ENCODE measurements at places on chromosomes 4 and X.

DNA sequence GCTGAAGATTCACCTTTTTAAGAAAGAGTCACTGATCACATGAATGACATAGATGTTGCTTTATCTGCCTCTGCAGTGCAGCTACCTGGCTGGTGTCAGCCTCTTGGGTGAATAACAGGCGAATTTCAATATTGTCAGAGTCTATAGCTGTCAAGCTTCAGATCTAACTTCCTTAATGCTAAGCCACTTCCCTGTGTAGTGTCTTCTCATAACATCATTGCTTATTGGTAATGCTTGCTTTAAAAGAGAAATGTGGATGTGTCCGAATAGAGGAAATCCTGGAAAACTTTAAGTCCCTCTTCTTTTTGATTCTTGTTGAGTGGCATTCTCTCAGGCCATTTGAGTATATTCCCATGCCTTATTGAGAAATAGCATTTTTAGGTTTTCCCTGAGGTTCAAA lies 7.3 kb upstream of the IGFBP7 start:
- DNase-seq: no peak

GRCh38 chrX:19040373-19040772 lies 56.5 kb upstream of the PHKA2 start:
- DNase-seq: no peak

DNA sequence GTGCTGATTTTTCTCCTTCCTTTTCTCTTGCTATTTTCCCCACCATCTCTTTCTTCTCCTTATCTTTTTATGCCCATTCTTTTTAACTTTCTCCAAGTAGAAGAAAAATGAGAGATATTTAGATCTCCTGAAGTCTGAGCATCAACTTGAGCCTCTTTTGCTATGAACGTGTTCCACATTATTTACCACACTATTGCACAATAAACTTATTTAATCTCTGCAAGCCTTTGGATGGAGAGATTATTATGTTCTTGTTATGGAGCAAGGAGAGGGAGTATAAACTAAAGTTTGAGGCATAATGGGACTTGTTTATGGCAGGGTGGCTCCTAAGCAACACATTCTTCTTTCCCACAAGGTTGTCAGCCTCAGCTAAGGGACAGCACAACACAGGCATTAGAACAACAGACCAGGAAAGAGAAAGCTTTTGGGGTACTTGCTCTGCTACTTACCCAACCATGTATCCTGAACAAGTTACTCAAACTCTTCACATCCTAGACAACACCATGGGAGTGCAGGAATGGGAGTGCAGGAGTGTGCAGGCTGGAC lies 365.5 kb upstream of the BOD1L1 start:
- no peak for DNase-seq

DNA sequence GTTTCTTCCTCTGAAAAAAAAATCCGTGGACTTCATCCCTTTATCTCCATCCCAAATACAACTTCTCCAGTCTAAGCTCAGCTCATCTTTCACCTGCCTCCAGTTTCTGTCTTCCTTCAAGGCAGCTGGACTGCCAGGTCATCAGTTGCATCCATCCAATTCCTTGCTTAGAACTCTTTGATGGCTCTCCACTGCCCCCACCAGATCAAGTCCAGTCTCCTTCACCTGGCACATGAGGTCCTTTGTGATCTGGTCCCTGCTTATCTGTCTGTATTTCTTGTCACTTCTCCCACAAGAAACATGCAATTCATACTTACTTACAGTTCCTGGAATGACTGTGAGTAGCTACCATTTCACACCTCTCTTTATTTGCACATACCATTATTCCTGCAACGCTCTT lies 33.8 kb downstream of the OTUD6A start:
- DNase-seq: no peak

- DNase-seq: no peak
These were observed 125.6 kb downstream of the ARHGAP24 start for GRCh38 chr4:85600501-85600900.

GRCh38 chrX:119288890-119289393 lies 52.9 kb downstream of the PGRMC1 start:
- DNase-seq: no peak

DNA sequence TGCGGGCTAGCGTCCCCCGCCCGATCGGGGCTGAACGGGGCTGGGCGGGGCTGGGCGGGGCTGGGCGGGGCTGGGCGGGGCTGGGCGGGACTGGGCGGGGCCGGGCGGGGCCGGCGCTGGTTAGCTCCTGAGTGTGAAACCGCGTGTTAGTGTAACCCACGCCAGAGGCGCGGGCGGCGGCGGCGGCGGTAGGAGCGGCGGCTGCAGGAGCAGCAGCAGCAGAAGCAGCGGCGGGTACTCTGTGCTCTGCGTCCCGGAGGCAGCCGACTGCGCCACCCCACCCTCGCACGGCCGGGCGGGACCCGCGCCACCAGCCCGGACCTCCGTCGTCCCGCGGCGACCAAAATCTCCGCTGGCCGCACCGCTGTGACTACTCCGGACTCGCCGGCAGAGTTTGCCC lies 128.1 kb downstream of the LAS1L start:
- no peak for DNase-seq

GRCh38 chrX:154000051-154000450 lies 19.7 kb downstream of the IRAK1 start:
- peak; percentile 32 for DNase-seq

DNA sequence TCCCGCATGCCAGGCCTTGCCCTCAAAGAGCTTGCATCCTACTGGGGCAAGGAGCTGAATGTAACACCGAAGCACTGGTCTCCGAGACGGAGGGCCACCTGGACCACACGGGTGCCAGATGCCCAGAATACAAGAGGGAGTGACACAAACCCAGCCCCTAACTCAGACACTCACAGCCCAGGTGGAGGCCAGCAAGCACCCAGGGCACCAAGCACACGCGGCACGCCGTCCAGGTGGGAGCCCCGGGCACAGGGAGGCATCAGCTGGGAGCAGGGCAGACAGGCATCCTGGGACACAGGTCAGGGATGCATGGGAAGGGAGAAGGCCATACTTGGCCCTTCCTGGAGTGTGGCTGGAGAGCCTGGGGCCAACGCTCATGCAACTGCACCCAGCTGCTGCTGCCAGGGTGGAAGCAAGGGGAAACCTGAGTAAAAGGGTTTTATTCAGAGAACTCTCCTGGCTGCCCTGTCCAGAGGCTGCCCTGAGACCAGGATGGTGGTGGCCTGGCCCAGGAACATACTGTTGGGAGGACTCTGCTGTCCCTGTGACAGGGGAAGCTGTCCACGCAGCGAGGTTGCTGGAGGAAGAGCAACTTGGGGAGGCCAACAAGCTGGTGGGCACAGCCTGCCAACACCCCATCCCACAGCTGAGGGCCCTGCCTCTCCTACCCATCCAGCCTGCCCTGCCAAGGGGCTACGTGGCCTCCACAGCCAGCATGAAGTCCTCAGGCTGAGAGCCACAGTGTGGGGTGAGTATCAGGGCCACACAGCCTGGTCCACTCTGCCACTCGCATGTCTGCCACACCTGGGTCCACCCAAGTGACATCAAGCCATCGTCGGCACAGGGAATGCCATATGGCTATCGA lies 22.2 kb upstream of the PPP2R2C start:
- no peak for DNase-seq

GRCh38 chr4:102505708-102506107 lies 4.5 kb downstream of the NFKB1 start:
- no peak for DNase-seq

- no peak for DNase-seq
These were observed 30.9 kb downstream of the SLAIN2 start for GRCh38 chr4:48372272-48372671.

GRCh38 chr4:184745831-184746795 lies 12.2 kb upstream of the CENPU start:
- DNase-seq: peak; percentile 96

DNA sequence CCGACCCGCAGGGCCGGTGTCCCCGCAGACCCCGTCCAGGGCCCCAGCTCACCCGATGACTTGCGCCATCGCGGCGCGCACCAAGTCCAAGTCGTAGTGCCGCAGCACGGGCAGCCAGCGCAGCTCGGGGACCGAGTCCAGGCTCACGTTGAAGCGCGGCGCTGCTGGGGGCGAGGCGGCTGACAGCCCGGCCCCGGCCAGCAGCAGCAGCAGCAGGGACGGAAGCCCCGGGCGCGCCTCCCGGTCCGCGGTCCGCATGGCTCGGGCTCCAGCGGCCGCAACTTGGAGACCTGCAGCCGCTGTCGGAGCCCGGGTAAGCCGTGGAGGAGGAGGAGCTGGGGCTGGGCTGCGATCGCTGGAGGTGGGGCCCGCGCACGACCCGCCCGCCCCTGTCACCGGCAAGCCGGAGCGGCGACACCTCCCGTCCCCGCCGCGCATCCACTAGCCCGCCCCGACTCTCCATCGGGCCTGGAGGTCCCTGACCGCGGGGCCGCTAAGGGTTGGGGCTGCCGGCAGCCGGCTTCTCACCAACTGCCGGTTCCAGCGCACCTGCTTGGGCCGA lies at the start of gene NAAA:
Gene NAAA (minus strand): TSS at position 322 of the 562 bp plus-strand sequence. CDS start 64 bp downstream, at position 258.
- no peak for DNase-seq

DNA sequence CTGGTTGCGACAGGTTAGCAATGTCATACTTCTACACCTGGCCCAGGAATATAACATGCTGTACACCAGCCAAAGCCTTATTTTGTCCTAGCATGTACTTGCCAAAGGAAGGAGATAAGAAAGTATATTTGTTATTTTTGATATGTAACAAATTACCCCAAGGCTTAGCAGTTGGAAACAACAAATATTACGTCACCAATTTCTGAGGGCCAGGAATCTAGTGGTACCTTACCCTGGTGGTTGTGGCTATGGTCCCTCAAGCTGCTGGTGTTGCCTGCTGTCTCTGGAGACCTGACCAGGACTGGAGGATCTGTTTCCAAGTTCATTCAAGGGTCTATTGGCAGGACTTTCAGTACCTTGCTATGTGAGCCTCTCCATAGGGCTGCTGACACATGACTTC lies 135.5 kb upstream of the BANK1 start:
- DNase-seq: no peak

DNA sequence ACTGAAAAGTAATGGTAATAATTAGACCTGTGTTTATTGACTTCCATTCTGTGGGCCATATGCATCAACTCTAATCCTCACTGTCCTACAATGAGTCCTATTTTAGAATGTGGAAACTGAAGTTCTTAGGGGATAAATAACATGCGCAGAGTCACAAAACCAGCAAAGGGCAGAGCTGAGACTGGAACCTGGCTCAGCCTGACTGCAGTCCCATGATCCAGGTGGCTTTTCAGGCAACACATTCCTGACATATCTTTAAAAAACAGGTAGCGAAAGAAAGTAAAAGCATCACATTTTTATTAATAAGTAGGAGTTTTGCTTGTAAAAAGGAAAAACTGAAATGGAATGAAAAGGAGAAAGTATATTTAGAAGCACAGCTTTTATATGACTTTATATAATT lies 34.7 kb upstream of the PRSS48 start:
- no peak for DNase-seq

DNA sequence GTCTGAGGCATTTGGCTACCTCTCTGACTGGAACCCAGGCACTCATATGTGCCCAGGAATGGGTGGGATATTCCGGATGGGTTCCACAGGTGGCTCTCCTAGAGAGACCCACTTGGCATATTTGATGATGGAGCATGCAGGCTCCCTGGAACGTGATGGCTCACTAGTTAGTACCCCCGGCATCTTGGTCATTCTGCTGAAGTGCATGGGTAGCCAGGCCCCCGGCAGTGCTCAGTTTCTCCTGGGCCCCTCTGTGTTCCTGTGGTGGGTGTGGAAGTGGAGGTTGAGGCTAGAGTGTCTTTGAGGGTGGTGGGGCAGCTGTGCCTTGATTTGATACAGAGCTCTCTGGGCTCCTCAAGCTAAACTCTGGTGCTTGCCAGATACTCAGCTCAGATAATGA lies 29.4 kb downstream of the NBDY start:
- no peak for DNase-seq

- no peak for DNase-seq
These were observed 1139.7 kb downstream of the PCDH18 start for GRCh38 chr4:136392576-136392975.

DNA sequence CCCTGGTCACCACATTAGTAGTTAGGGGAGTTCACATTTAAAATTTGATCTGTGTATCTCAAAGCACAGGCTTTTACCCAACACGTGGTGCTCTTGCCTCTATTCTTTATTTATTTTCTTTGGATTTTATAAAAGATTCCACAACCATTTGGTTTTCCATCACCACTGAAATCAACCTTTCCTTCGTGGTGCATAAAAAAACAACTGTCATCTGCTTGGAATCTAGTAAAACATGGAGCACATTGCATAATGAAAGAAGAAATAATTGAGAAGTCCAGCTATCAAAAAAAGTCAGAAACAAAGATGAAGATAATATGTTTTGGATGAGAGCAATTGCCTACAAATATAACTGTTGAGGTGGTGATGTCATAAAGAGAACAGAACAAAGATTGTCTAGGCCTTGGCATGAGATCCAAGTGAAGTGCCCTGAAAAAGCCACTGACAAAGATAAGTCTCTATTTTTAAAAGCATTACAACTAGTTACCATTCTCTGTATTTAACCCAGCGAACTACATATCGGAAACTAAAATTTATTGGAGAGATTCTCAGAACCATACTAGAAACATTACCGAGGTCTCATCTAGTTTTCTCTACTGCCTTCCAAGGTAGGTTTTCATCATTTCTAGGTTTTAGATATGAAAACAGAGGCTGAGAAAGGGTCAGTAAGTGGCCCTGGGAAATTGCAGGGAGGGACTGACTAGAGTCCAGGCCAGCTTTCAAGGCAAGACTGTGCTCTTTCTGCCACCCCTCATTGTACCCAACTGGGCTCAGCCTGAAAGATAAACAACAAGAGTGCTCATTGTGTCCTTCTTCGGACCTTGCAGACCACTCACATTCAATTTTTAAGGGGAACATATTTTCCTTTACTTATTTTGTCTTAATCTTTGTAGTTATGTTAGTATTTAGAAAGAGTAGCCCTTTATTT lies 127.3 kb downstream of the MAD2L1 start:
- no peak for DNase-seq

DNA sequence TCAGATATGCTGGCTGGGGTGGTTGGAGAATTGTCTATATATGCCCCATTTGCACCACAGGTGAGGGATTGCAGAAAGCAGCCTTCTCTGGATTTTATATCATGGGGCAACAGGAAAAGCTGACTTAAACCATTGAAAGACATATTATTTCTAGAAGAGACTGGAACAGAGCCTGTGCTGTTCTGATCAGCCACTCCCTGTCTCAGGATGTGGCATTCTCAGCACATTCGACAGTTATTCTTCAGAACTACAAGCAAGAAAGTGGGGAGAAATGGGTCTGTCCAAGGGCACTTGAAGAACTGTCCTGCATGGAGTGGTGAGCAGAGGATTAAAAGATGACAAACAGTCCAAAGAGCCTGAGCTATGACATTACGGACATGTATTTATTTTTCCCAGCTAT lies 67.8 kb upstream of the EPHA5 start:
- no peak for DNase-seq

- DNase-seq: no peak
These were observed 237.9 kb downstream of the SNCA start for GRCh38 chr4:89599026-89599425.

- no peak for DNase-seq
These were observed 449.8 kb upstream of the SMIM31 start for GRCh38 chr4:164304101-164304639.
